Hindlimb muscle (tissue), 1 donor: ENCODE measurements at places on chromosomes 2 and 18.

GRCh38 chr18:31741097-31741735 lies 19.5 kb downstream of the SLC25A52 start:
- DNase-seq = no peak

GRCh38 chr2:200944467-200945394 lies 18.7 kb downstream of the ORC2 start:
- DNase-seq = no peak

DNA sequence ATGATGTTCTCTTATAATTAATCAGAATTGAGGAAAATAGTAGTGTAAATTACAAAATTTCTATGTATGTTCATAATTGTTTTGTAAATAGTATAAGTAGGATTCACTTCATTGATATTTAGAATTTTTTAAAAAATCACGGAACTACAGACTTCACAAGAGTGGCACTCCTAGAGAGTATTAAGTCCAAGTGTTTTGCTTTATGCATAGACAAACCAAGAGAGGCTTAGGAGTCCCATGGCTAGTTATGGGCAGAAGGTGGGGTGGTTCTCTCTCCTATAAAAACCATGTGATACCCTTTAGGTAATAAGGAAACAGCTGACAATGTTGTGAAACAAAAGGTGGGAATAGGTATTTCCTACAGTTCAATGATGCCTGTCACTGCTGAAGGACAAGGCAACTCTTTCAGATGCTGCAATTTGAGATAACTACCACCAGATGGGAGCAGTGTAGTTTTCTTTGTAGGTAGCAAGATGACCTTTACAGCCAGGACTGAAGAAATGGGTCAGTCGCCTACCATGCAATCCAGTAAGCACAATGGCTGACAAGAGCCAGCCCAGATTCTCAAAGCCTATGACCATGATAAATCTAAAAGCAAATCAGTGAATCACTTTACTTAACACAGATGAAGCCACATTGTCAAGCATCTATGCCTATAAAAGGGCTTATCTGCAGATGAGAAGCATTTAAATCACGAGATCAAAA lies 83.9 kb downstream of the AAK1 start:
- DNase-seq = no peak

DNA sequence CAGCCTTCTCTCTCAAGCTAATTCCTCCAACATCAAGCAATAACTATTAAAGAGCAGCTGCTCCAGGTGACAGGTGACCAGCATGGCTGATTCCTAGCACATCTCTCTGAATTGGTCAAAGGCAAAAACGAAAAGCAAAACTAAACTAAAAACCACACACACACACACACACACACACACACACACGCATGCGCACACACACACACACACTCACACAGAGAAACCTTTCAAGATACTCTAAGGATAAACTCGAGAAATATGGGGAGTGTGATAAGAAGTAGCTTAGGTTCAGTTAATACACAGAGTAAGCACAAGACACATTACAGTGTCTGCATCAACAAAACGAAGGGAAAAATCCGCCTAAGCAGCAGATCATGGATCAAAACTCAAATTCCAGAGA lies 74.5 kb upstream of the FZD7 start:
- no peak for DNase-seq

GRCh38 chr18:80104364-80104779 lies 4.7 kb upstream of the ADNP2 start:
- DNase-seq = no peak

DNA sequence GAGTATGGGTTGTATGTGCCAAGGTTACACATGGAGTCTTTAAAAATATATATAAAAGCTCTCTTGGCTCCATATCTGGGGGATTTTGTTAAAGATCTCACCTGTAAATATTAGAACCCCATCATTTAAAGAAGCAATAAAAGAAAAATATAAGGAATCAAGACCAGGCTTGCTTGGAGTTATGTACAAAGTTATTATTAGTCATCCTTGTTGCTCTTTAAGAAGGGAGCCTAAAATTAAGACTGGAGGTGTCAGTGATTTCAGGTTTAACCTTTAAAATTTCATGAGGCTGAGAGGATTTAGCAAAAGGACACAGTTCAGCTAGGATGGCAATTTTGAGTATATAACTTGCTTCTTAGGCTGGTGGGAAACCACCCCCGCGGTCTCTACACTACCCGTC lies 181.4 kb downstream of the SETBP1 start:
- no peak for DNase-seq
